ENCODE measurements at places on chromosomes 16 and 17.
A peak's percentile ranks its signal among the peaks of the same experiment; 100 is the strongest.

DNA sequence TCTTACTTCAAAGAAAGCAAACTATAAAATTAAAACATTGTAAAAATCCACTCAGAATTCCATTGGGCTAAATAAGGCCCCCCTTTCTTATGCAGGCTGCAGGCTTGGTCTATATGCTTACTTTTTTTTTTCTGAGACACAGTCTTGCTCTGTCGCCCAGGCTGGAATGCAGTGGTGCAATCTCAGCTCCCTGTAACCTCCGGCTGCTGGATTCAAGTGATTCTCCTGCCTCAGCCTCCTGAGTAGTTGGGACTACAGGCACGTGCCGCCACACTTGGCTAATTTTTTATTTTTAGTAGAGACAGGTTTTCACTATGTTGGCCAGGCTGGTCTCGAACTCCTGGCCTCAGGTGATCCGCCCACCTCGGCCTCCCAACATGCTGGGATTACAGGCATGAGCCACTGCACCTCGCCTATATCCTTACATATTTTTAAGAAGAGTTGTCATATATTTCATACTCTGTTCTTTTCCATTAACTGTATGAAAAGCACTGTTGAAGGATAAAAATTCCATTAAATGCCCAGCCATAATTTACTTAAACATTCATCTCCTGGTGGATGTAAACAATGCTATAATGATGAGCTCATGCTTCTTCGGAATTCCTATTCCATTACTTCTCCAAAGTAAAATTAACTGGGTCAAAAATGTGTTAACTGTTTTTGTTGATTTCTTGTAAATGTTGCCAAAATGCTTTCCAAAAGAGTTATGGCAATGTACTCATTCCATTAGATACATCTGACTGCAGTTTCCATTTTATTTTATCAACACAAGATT, 17.8 kb downstream of the SNN start:
- no peak for DNase-seq

- DNase-seq = no peak
These were observed 42.6 kb downstream of the PIK3R5 start for GRCh38 chr17:8922928-8923327.

DNA sequence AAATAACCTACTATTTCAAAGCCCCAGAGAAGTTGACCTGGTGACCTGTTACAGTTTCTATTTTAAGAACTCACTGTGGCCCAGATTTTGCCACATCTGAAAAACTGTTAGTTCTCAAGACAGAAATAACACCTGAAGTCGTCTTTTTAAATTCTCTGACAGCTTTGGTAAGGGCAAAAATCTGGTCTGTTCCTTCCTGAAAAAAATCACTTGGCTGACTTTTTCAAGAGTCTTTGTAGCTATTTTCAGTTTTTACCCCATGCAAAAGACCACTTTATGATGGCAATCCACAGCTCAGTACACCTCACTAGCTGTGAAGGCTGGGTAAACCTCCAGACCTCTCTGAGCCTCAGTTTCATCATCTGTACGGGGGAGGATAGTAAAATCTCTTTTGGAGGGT, 60.7 kb upstream of the SREBF1 start:
- DNase-seq = no peak

DNA sequence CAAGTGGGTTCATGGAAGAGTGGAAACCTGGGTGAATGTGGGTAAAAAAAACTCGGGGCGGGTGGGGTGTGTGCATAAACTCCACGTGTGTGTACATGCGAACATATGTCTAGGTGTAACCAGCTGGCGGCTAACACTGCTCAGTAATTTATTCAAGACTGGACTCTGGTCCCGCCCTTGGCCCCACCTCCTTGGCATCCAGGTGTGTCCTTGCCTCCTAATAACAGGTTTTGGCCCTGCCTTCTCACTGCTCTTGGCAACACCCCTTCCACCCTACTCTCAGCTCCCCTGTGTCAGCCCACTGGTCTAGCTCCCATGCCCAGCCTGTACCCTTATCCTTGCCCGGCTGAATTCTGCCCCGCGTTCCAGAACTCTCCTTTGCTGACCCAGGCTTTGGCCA, 8.3 kb downstream of the FLII start:
- peak; percentile 53 for DNase-seq

DNA sequence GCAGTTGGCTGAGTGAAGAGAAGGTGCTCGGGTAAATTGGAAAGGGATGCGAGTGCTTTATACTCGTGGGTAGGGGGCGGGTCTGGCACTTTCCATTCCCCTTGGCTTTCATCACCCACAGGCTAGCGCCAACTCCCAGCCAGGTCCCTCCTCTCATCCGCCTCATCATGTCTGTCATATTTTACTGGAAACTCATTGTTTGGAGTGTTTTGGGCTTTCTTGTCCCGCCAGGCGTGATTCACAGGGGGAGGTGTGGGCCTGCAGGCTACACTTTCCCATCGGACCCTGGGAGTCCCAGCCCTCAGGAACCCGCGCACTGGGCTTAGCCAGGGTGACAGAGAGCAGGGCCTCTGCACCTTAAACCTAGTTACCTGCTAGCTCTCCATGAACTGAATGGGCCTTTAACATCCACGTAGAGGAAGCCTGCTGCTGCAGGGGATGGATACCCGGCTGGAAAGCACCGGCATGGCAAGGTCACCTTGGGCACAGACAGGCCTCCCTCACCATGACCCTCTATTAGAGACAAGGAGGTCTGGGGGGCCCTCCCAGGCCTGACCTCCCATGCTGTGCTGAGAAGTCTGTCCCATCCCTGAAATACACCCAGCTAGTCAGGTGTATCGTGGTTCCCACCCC, at the start of gene KRT14:
TSS of gene KRT14 (minus strand) at position 33 of the 633 bp plus-strand sequence. CDS start 61 bp downstream, outside the sequence.
- DNase-seq = no peak

DNA sequence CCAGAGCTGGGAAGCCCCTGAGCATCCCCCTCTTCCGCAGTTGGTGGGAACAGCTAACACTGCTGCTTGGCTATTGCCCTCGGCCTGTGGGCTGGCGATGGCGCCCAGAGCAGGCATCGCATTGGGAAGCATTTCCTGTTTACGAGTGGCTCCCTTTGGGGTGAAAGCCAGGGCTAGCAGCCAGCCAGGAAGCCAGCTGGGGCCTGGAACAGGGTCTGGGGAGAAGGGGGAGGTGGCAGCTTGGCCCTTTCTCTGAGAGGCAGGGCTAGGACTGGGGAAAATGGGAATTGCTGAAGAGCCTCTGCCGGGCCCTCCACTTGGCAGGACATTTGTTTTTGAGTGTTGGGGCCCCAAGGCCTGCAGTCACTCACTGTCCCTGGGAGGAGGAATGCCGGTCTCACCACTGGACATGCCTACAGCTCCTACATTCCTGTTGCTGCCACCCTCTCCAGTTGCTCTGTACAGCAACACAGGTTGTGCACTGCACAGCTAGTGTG, 2.4 kb upstream of the MTSS2 start:
- no peak for DNase-seq

GRCh38 chr17:29613856-29614255, 8.9 kb downstream of the CORO6 start:
- DNase-seq = no peak

DNA sequence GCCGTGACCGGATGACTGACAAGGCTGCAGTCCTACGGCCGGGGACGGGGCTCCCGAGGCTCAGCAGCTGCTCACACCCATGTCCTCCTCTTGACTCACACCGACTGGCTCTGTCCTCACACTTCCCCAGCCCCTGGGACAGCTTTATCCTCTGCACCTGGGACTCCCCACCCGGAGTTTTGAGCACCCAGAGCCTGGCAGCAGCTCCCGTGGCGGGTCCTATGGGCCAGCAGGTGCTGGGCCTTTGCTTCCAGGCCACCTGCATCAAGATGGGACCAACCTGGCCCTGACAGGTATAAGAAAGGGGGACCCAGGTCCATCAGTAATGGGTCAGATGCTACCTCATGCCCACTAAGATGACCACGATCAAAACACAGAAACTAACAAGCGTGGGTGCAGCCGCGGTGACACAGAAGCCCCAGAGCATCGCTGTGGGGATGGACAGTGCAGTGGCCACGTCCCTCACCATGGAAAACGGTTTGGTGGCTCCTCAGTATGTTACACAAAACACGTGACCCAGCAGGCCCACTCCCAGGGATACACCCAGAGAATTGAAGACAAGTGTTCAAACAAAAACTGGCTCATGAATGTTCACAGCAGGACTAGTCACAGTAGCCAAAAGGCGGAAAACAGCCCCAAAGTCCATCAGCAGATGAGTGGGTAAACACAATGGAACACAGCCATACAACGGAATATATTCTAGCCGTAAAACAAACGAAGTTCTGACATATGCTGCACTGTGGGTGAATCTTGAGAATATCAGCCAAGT, 3.3 kb upstream of the NOTUM start:
- no peak for DNase-seq

GRCh38 chr16:57127037-57127763, 34.8 kb downstream of the CPNE2 start:
- no peak for DNase-seq

DNA sequence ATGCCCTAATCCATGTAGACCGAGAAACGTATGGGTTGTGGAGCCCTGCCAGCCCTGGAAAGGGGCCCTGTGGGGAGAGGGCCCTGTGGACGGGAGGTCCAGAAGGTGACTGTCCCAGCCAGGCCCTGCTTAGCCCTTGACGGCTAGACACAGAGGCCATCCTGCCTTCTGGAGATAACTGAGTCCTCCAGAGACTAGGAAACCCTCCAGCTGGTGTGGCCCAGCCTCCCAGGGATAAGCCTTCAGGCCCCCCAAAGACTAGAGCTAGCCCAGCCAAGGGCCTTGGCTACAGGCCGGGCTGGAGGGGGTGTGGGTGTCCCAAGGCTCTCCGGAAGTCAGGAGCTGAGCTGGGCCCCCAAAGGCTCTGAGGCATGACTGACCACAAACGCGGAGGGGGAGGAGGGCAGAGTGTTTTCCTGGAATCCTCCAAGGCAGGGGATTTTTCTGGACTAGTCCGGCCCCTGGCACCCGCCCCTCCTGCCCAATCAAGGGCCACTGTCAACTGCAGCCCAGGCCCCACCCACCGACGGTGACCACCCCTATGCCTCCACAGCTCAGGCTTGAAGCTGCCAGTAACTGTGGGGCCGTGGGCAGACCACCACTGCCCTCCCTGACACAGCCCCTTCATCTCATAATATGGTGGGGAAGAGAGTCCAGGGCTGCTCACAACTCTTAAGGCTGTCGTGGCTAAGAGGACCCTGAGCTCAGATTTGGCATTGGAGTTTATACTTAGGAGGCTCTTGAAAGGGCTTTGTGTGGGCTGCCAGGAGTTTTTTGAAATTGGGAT, 885 bp upstream of the VASN start:
- no peak for DNase-seq

DNA sequence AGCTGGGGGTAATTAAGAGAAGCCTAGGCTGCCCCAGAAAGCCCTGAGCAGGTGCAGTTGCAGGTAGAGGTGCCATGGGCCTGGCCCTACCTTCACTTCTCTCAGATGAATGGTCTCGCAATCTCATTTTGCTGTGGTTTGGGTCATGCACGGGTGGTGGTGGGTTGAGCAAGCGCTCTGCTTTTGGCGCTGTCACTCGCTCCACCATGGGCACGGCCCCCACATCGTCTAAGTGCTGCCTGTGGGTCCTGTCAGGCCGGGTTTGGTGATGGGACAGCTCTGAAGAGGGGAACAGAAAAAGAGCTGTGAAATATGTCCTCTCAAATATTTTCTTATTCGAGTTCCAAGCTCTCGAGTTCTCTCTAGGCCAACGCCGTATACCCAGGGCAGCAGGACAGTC, 39.9 kb downstream of the STH start:
- DNase-seq = no peak

- DNase-seq = no peak
These were observed at the start of gene C16orf54 for GRCh38 chr16:29745853-29746345. C16orf54 (minus strand) TSS chr16:29745990; CDS start chr16:29744951, 1,039 bp downstream.

- DNase-seq = no peak
These were observed 482.8 kb downstream of the CDH13 start for GRCh38 chr16:83109490-83110125.

- no peak for DNase-seq
These were observed 77.2 kb downstream of the CNGB1 start for GRCh38 chr16:57893559-57894389.

- no peak for DNase-seq
These were observed 100.7 kb downstream of the ABCC1 start for GRCh38 chr16:16050106-16050505.

- no peak for DNase-seq
These were observed 9.0 kb downstream of the GALK1 start for GRCh38 chr17:75755990-75756389.

GRCh38 chr16:88535191-88535856, 34.9 kb upstream of the ZC3H18 start:
- DNase-seq = no peak

GRCh38 chr17:8941980-8942622, 23.4 kb downstream of the PIK3R5 start:
- no peak for DNase-seq

GRCh38 chr17:19937522-19937921, 40.1 kb downstream of the AKAP10 start:
- DNase-seq = no peak
